Cortex of kidney (tissue), 1 donor: ENCODE measurements at places on chromosomes 12 and 14.

GRCh38 chr12:106195621-106196027, 52.2 kb downstream of the CKAP4 start:
- no peak for DNase-seq

- DNase-seq: no peak
Observed at GRCh38 chr12:80188576-80188975, 89.2 kb downstream of the OTOGL start.

DNA sequence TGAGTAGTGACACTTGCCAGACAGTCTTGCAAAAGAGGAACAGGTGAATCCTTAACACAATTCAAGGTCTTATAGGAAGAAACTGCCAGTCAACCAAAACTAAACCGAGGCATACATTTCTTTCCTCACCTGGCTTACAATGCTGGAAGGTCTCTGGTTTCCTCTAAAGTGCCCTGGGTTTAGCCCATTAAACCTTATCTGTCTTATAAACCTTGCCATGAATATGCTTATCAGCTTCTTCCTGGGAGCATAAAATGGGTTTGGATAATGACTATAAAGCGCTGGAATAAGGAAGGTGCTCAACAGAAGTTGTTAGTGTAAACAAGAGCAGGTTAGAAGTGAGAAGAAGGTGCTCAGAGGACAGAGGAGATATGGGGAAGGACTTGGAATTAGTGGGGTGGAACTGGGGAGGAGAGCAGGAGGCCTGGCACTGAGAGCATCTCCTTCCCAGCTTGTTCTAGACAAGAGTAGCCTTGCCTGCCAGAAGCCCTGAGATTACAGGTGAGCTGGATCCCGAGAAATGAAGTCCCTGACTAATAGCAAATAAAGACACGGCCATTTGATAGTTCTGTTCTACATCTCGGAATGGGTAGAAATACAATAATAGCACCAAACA, 14.1 kb upstream of the GPRC5A start:
- DNase-seq: no peak

- DNase-seq: no peak
Observed at GRCh38 chr14:32991691-32992090, 53.0 kb downstream of the NPAS3 start.

DNA sequence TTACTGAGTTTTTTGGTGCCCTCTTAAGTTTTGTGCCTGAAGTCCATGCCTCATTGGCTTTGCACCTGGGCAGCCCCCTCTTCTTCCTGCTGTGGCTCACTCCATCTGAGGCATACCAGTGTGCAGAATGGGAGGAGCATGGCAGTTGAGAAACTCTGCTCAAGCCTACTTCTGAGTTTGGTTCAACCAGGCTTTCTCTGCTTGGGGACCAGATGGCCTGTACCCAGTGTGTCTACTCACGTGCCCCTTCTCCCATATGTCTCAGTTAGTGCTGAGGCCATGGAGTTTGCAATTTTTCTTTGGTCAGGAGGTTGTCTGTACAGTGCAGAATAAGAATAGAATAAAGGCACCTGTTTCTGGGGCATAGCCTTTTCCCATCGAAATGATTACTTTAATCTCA, 383.3 kb upstream of the DDHD1 start:
- DNase-seq: no peak

DNA sequence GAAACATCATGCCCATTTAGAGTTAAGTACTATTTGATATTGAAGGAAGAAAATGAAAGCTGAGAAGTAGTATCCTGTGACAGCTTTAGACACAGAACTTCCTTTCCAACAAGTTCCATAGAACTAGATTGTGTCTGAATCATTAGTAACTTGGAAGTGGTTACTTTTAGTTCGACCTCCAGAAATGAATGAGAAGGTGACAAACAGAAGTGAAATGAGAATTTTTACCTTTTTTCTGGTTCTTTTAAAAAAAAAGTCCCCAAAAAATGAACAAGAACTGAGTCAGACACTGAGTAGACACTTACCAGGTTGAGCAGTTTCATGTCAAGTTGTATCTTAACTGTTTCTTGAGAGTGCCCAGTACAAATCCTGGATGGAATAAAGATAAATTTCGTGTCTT, 3.0 kb downstream of the ATP6V0A2 start:
- no peak for DNase-seq

DNA sequence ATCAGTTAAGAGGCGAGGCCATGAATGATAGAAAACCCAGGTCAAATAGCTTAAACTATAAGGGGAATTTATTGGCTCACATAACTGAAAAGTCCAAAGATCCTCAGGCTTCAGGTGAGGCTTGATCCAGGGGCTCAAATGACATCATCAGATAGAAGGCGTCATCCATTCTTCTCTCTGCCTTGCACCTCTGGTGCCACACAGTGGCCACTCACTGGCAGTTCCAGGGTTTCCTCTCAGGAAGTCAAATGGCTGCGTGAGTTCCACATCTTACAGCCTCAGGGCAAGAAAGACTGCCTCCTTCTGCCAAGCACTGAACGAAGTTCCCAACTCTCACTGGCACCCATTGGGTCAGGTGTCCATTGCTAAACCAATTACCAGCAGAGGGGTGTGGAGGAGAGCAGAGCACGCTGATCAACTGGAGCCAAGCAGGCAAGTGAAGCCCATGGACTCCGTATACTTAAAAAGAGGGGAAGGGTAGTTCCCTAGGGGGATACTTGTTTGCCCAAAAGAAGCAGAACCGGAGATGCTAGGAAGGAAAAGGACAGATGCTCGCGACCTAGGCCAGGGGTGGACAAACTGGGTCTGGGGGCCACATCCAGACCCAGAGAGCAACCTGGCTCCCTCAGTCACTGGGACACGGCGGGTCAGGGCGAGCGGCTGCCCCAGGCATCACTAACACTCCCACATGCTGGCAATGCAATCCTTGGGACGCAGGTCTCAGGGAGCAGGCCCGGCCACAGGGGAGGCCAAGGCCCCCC, 69.3 kb downstream of the SERPINA3 start:
- no peak for DNase-seq

- DNase-seq: no peak
Observed at GRCh38 chr14:69468949-69469348, 15.6 kb upstream of the PLEKHD1 start.

GRCh38 chr14:88553886-88554456, 836 bp downstream of the PTPN21 start:
- DNase-seq: no peak

GRCh38 chr14:75905147-75905904, 76.5 kb downstream of the TGFB3 start:
- no peak for DNase-seq

DNA sequence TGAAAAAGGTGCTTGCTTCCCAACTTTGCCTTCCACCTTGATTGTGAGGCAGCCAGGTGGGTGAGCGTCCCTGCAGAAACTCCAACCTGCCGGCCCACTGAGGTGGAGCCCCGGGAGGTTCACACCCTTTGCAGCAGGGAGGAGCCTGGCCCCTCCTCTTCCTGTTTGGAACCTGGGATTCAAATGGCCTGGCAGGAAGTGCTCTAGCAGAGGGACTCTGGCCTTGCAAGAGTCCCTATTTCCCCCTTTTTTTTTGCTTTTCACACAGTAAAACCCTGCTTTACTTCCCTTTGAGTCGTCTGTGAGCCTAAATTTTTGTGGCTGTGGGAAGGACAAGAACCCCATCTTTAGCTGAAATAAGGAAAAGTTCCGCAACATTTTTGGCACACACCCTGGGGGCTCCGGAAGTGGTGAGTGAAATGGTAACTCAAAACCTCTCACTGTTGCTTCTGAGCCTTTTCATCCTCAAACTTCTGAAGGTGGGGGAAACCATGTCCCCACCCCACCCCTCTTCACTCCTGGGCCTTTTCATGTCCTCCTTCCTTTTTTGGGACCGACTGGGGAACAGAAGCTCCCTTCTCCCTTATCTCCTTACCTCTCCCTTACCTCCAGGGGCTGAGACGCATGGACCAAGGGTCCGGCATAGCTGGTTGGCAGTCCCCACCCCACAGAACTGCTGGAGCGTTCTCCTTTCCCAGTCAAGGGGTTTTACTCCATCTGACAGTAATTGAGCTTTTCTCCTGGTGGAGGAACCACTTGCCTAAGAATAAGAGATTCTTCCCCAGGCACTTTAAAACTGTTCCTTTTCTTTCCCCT, 102.0 kb downstream of the KCNMB4 start:
- no peak for DNase-seq

DNA sequence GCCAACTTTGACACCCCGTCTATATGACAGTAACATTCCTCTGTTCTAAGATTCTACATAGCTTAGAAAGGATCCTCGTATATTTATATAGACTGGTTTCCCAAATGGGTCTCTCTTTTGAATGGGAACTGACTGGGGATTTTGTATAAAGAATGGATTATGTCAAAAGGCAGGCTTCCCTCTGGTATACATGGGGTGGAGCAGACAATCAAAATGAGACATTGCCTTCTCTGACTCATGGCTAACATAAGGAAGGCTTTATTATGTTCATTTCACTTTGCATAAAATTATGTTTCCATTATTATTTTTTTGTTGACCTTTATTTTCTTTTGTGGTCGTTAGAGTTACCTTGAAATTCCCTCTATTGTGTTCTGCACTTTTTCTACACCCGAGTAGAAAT, 211.1 kb downstream of the ALG10B start:
- no peak for DNase-seq

GRCh38 chr12:42819846-42820245, 230.3 kb upstream of the PRICKLE1 start:
- no peak for DNase-seq

- DNase-seq: no peak
Observed at GRCh38 chr12:43292699-43293098, 259.3 kb downstream of the ADAMTS20 start.

DNA sequence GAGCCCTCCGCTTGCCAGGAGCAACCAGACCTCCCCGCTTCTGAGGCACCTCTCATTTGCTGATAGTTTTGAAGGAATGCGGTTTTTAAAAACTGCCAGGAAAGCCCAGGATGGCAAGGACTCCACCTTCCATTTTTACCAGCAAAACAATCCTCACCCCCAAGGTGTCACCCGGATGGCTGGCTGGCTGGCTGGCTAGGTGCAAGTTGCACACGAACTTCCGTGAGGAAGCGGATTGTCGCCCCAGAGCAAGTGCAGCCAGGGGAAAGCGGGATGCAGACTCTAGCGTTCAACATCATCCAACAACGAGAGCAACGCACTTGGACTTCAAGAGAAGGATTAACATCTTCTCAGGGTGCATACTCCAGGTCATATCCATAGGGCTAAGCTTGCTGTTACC, 125.4 kb downstream of the RIMBP2 start:
- no peak for DNase-seq

DNA sequence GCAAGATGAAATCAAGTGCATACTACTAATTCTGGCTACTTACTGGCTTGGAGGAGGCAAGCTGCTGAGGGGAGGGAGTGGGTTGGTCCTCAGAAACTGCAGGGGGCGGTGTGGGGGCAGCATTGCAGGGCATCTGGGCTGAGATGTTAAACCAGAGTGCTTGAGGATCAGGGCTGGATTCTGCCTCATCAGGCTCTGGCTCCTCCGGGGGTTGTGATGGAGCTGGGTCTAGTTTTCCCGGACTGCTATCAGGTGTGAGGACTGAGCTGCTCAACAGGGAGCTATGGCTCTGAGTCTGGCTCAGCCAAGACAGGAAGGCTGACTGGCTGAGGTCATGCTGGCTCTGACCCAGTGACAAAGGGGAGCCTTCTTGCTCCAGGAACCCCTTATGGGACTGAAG, 28.6 kb downstream of the BAZ2A start:
- DNase-seq: no peak

DNA sequence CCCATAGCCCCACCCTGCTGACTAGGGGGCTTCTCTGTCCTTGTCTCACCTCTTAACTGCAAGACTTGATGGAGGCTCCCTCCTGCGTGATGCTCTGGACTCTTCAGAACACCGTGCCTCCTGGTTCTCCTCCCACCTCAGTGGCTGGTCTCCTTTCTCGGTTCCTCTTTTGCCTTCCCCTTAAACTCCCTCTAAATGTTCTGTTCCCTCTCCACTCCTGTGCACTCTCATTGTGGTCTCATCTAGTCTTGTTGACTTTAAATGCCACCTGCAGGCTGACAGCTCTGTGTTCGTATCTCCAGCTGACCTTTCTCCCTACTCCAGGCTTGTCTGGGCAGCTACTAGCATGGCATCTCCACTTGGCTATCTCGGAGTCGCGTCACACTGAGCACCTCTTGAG, 28.3 kb downstream of the DYNC1H1 start:
- no peak for DNase-seq

- no peak for DNase-seq
Observed at GRCh38 chr12:32211900-32212156, 105.2 kb downstream of the BICD1 start.

- no peak for DNase-seq
Observed at GRCh38 chr14:23566778-23567185, 809 bp downstream of the AP1G2 start.

DNA sequence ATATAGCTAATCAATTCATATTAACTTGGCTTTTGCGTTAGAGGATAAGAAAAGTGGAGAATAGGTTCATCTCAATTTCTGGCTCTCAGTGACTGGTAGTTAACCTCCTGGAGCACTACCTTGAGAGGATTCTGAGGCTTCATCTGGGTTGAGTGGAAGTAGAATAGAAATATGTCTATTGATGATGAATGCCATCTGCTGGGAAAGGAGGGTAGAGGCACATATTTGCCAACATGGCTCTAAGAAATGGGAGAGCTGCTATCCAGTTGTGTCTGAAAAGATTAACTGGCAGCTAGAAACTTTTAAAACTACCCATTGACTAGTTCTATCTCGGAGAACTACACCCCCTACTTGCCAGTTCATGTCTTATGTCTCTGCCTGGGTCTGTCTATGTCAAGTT, 530.1 kb downstream of the NRXN3 start:
- no peak for DNase-seq

- no peak for DNase-seq
Observed at GRCh38 chr14:101473795-101474562, 87.3 kb upstream of the DIO3 start.

DNA sequence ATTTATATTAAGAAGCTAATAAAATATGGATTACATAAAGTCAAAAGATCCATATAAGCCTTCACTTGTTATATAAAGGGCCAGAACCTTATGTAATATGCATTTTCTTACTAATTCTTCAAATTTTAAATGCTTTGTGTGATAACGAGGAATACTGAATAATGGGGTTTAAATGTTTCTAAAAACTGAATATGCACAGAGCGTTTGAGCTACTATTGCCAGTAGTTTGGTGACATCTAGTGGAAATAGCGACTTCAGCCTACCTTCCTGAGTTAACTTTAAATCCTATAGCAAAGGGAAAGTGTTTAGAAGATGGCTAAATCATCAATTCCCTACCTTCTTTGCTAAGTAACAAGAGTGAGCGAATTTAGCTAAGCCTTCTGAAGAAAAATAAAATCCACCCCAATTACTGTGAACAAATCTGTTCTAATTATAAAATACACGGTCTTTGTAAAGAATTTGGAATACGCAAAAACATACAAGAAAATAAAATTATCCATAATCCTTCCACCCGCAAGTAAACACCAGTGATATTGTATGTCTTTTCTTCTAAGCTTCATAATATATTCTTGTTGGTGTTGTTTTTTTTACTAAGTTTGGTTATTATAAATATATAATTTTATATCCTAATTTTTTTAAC, 115.5 kb upstream of the G2E3 start:
- DNase-seq: no peak

DNA sequence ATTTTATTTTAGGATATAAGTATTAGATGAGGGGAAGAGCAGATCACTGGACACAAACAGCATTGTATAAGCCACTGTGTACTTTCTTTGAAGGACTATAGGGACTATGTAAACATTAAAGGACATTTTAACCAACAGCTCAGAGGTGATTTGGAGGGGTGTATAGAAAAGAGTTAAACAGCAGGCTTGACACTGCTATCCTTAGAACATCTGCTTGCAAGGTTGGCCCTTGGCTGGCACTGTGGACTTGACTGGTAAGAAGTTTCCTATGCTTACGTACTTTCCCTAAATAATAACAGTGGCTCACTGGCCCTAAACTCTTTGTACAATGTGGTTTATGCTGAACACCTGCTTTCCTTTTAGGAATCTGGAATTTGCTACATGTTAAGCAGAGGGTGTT, 28.7 kb downstream of the ZFYVE26 start:
- no peak for DNase-seq

- DNase-seq: no peak
Observed at GRCh38 chr12:117513353-117513752, 151.9 kb upstream of the NOS1 start.
